ENCODE measurements at places on chromosomes 6 and 20.

GRCh38 chr20:36550790-36551299 is 9.5 kb downstream of the MYL9 start:
- no peaks in the 10 kb centered on the region for H3K27me3 ChIP-seq
- H3K4me1 ChIP-seq, result peaks cover 6% of the 10 kb centered on the region
- H3K36me3 ChIP-seq, result no peaks in the 10 kb centered on the region
- no peak overlapping the region for H3K4me3 ChIP-seq

DNA sequence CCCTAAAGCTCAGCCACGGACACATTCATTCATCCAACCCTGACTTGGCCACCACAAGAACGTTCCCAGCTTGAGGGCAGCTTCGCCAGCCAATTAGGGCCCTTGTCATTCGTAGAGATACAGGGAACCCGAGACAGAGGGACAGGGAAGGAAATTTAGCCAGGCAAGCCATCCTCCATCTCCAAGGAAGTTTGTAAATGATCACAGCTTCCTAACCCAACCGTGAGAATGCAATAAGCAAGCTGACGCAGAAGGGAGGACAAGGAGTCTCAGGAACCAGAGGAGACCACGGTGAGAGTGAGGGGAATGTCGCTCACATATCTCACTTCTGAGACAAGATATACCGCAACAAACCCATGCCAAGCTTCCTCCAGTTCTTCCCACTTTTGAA is 1.4 kb downstream of the TRAM2 start:
- no peak for DNase-seq
- H3K36me3 ChIP-seq, result no peaks in the 10 kb centered on the region
- H3K27ac ChIP-seq, result no peak overlapping the region

GRCh38 chr6:39295611-39296011 is 18.6 kb downstream of the KCNK17 start:
- no peak overlapping the region for H3K4me3 ChIP-seq
- H3K4me1 ChIP-seq, result peaks cover 5% of the 10 kb centered on the region
- H3K27ac ChIP-seq, result no peak overlapping the region
- no peak for DNase-seq

DNA sequence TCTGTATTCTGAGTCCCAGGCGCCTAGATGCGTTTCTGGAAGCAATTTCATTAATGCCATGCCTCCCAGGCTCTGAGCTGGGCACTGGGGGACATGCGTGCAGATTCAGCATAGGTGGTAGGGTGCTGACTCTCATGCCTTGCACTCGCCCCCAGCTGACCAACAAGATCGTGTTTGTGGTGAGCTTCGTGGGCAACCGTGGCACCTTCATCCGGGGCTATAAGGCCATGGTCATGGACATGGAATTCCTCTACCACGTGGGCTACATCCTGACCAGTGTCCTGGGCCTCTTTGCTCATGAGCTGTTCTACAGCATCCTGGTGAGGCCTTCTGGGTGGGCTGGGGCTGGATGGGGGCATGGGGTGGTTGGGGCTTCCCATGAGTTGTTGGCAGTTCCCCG is 21.6 kb downstream of the UQCC2 start:
- H3K27me3 ChIP-seq, result no peaks in the 10 kb centered on the region
- no peak for DNase-seq
- peaks cover 87% of the 10 kb centered on the region for H3K36me3 ChIP-seq
- H3K4me1 ChIP-seq, result peaks cover 30% of the 10 kb centered on the region
- H3K4me3 ChIP-seq, result no peak overlapping the region

DNA sequence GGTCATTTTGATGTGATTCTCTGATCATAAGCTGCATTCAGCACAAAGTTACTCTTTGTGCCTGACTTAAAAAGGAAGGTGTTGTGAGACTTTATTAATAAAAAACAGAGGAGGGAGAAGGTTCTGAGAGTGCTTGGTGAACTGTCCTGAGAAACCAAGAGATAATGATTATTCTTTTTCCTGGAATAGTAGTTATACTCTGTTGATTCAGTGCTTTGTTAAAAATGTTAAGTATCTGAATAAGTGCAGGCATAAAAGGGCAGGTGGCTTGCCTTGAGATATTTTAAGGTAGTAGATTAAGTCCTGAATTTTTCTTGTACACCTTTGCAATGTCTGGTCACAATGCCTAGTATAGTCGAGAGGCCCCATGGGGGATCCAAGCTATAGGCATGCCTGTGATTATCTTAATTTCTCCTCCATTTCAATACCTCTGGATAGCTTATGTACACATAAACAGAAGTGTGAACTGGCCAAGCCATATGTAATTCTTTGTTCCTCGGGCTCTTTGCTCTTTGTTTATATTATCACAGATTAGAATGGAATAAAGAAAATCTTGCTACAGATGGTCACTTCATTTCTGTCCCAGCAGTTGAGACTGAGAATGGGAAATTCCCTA is 50.0 kb downstream of the SOBP start:
- peaks cover 43% of the 10 kb centered on the region for H3K27me3 ChIP-seq
- H3K27ac ChIP-seq, result no peak overlapping the region
- no peak overlapping the region for H3K4me3 ChIP-seq
- no peaks in the 10 kb centered on the region for H3K4me1 ChIP-seq
- no peak for DNase-seq
- H3K36me3 ChIP-seq, result no peaks in the 10 kb centered on the region

All from stimulated activated naive B cell treated with anti-CD40 and anti-IgM and Interleukin-4, amounts not matched to agents 10 μg/mL and 1 μg/mL and 100 μg/mL, for 72 hours (primary cell).